Kasumi-1 (cell line): ENCODE measurements at places on chromosomes 1 and 21.

DNA sequence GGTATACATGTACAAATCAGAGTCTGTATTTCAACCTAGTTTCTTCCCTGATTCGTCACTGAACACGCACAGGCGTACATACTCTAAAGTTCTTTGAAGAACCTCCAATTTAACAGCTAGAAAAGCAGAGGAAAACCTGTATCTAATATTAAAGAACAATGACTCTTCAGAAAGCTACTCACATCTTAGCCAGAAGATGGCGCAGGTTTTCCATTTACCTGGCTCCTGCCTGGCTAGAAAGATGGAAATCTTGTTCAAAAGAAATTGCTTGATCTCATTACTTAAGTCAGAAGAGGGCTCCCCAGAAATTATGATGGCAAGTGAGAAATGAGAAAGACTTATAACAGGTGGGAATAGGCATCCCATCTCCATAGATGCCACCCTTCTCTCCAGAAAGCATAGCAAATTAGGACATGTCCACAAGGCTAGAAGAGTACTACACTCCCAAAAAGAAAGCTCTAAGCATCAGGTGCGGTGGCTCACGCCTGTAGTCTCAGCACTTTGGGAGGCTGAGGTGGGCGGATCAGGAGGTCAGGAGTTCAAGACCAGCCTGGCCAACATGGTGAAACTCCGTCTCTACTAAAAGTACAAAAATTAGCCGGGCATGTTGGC, 19.0 kb upstream of the L1TD1 start:
- peak; percentile 82 for DNase-seq

- DNase-seq: no peak
These were observed 33.4 kb downstream of the ATF3 start for GRCh38 chr1:212641956-212642355.

DNA sequence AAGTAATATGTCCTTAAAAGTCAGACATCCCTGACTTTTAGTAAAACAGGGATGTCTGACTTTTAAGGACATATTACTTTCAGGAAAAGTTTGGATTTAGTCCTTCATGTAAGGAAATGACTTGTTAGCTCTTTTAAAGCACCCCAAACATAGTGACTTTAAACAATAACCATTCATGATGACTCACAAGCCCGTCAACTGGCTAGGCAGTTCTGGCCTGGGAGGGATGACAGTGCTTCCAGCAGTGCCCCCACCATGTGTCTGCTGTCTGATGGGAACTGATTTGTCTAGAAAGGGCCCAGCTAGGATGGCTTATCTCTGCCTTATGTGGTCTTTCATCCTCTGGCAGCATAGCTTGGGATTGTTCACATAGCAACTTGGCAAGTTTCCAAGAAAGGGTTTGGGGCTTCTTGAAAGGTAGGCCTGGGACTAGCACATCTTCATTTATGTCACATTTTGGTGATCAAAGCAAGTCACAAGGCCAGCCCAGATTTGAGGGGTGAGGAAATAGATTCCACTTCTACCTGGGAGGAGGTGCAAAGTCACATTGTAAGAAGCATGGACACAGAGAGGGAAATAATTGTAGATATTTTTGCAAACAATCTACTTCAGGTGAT, 143.5 kb downstream of the C1orf94 start:
- no peak for DNase-seq

DNA sequence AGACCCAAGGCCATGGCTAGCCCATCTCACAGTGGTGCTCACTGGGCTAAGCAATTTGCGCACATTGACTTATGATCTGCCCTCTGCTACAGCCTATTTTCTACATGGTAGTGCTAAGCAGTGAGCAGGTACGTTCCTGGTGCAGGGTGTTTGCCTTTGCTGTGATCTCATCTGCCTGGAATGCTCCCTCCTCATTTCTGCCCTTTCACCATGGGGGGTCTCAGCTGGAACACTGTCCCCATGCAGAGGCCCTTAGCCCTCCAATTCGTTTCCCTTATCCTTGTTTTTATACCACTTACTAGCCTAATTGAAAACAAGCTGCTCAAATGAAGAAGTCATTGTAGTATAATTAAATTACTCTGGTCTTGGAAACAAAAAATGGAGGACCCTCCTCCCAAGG, 2.0 kb upstream of the B3GALT5 start:
- DNase-seq: no peak
